ENCODE measurements at places on chromosomes 16 and 17. TPM values are rescaled to one million over a fixed set of nuclear protein-coding genes. Genes with fewer than 3 reads are reported as not detected.

GRCh38 chr16:56675685-56676210 lies 6.1 kb downstream of the MT1H start:
- peak; percentile 74 for DNase-seq

DNA sequence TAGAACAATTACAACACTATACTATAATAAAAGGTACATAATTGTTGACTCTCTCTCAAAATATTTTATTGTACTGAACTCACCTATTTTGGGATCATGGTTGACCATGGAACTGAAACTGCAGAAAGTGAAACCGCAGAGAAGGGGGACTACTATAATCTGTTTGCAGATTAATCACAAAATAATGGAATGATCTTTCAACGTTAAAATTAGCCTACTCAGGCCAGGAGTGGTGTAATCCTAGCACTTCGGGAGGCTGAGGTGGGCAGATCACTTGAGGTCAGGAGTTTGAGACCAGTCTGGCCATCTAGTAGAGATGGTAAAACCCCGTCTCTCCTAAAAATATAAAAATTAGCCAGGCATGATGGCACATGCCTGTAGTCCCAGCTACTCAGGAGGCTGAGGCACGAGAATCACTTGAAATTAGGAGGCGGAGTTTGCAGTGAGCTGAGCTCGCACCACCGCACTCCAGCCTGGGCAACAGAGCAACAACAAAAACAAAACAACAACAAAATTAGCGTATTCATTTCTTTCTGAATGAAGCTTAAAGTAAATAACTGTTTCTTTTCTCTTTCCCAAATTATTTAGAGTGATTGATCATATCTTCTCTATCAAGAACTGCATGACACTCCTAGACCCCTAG lies 45.6 kb downstream of the IKZF3 start:
- DNase-seq = no peak

- DNase-seq = peak; percentile 66
Observed at GRCh38 chr16:67481561-67482232, 740 bp upstream of the ATP6V0D1 start.

DNA sequence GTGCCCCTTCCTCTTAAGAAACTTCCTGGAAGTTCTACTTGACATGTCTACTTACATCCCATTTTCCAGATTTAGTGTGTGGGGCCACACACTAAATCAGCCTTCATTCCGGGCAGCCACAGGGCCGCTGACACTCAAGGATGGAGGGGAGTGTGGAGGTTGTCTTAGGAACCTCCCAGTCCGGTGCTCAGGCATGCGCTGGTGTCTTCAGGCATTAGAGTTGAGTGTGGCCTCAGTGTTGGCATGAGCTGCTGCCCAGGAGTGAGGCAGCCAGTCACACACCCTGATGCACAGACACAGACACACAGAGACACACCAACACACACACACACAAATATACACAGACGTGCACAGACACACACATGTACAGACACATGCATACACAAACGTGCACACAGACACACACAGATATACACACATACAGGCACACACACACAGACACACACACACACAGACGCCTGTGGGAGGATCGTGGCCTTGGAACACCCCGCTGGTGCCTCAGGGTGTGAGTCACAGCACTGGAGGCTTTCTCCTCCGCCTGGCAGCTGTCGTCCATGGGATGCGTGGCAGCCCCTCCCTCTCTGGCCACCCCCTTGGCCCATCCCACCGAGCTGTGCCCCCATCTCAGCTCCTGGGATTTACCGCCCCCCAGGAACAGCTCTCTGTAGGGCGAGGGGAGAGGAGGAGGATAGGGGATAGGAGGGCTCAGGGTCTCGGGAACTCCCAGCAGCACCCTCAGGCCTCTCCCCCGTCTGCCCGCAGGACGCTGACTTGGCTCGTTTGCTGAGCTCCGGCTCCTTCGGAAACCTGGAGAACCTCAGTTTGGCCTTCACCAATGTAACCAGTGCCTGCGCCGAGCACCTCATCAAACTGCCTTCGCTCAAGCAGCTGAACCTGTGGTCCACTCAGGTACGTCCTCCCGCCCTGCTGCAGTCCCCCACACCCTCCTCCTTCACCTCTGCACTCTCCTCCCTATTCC lies 75.6 kb upstream of the PLCG2 start:
- no peak for DNase-seq

DNA sequence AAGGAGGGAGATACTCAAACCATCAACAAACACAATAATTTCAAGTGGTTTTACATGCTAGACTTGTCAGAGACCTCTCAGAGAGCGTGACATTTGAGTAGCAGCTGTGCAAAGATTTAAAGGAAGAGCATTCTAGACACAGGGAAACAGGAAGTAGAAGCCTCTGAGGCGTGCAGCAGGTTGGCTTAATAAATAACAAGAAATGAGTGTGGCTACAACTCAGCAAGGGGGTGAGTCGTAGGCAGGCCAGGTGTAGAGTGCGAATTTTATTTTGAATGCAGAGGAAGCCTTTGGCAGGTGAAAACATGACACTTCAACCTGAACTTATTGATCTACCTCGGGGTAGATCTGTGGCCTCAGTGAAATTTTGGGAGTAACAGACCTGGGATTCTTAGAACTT lies 73.2 kb upstream of the MRTFB start:
- DNase-seq = no peak

- no peak for DNase-seq
Observed at GRCh38 chr16:30065943-30066760, 592 bp downstream of the ALDOA start.

- DNase-seq = no peak
Observed at GRCh38 chr17:58325289-58325726, 3.3 kb downstream of the TSPOAP1 start.

DNA sequence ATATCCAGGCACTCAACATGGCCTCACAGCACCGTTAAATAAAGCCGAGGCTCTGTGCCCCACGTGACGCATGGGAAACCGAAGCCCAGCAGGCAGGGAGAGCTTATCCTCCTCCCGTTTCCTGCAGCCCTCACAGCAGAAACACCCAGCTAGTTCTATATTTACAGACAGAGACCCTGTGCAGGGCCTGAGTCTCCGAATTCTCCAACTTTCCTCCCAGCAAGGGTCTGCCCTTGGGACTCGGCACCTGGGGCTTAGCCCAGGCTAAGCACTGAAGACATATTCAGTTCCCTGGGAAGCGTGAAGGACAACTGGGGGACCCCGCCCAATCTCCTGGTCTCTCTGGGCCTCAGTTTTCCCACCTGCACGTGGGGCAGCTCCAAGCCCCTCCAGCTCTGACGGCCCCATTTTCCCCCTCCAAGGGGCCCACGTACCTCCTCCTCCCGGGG lies 29.2 kb downstream of the TRPV3 start:
- no peak for DNase-seq

- DNase-seq = peak; percentile 60
Observed at GRCh38 chr17:77319211-77320043, 178.7 kb downstream of the SEC14L1 start.

Gene EPX
- not detected for total RNA-seq

Gene RMI2
- 89.8 TPM for total RNA-seq

Gene ANKFN1
- not detected for total RNA-seq

Gene EVPLL
- total RNA-seq = not detected

Gene GRAPL
- 18.4 TPM for total RNA-seq

Data from activated naive CD8-positive, alpha-beta T cell treated with anti-CD3 and anti-CD28 coated beads, Interleukin-2, amount 10 ng/mL, durations not matched to agents 7 days and 5 days (primary cell).